DMS79 treated with DMSO at 0.1 percent for 48 hours (cell line): ENCODE measurements at places on chromosomes 11 and 22.

- no peak for DNase-seq
Observed at GRCh38 chr11:67372993-67373647, at the start of gene CLCF1. CLCF1 (minus strand) TSS chr11:67373598; CDS start chr11:67373539, 59 bp downstream.

DNA sequence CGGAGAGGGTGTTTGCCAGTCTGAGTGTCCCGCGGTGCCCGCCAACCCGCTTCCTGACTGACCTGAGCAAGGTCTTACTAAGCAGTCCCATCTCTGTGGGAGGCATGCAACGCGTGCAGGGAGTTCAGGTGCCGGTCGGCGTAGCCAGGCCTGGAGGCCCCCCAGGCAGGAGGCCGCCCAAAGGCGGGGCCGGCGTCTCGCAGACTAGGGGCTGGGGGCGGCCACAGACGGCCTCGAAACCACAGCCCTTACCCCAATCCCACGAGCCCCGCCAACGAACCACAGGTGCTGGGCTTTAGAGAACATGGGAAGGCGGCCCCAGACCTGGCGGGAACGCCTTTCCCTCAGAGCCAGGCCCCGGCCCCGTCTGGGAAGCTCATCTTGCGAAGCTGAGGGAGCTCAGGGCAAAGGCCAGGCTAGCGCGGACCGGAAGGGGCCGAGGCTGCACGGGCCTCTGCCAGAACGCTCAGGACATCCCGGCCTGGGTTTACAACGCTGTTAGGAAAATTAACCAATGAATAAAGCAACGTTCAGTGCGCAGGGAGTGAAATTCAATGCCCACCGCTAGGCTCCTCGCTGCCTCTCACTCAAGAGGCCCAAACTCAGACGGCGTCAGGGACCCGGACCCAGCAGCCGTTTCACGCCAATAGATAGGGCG, 2.1 kb upstream of the MTFP1 start:
- DNase-seq, result no peak

- DNase-seq, result no peak
Observed at GRCh38 chr11:4006946-4007680, 87.5 kb upstream of the RRM1 start.

GRCh38 chr11:112280268-112281126, 19.8 kb upstream of the PLET1 start:
- DNase-seq, result peak; percentile 88

- no peak for DNase-seq
Observed at GRCh38 chr11:113240389-113240788, 74.0 kb upstream of the TTC12 start.

- DNase-seq, result peak; percentile 48
Observed at GRCh38 chr22:33921525-33922348, 1.5 kb upstream of the LARGE1 start.

- DNase-seq, result no peak
Observed at GRCh38 chr11:84675396-84676025, 951.6 kb downstream of the DLG2 start.

DNA sequence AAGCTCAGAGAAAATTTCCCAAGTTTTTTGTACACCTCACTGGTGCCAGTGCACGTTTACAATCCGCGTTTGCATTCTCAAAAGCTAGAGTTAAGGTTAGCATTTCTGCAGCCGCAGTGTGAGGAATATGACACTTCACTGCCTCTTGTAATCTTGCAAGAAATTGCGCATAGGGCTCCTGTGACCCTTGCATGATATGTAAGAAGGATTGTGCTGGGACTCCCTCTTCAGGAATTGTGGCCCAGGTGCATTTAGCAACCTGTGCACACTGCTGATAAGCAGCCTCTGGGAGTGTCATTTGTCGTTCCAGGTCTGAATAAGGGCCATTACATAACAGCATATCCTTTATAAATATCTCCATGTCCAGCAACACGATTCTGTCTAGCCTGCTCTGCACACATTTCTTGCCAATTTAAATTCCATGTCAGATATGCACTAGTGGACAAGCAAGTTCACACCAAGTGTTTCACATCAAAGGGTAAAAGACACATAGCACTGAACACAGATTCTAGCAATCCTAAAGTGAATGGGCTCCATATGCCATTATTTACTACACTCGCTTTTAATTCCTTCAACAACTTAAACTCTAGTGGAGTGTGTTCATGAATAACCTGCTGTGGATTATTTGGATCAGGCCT, 69.2 kb upstream of the INCENP start:
- no peak for DNase-seq

- DNase-seq, result peak; percentile 44
Observed at GRCh38 chr11:61477727-61478148, 30.8 kb upstream of the LRRC10B start.

- peak; percentile 20 for DNase-seq
Observed at GRCh38 chr22:38841211-38841610, 2.6 kb downstream of the NPTXR start.

DNA sequence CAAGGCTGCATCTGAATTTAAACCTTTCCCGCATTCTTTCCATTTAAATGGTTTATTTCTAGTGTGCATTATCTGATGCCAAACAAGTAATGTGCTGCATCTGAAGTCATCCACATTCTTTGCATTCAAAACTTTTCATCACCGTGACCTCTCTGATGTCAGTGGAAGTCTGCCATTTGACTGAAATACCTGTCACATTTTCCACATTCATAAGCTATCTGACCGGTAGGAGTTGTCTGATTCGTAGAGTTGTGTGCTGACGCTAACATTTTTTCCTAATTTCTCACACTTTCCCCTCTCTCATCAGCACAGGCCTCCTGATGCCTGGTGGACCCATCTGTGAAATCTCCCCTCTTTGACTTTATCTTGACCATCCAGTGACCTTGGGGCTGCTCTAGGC, 79.9 kb upstream of the BARX2 start:
- DNase-seq, result no peak

- no peak for DNase-seq
Observed at GRCh38 chr11:130533871-130534270, 85.4 kb downstream of the ADAMTS15 start.

DNA sequence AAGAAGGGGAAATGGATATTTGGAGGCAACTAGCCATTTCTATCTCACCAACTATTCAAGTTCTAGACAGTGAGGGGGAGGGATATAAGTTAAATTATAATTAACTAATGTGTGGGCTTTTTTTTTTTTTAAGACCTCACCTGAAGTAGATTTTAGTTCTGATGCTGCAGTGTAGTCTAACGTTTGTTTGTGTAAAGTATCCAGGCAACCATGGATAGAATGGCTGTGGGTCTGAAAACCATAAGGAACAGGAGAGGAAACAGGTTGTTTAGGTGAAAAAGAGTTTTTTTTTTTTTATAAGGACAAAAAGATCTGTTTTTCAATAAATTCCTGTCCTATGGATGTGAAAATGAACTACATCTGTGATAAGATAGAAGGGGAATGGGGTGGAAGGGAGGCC, 262.4 kb upstream of the PLET1 start:
- no peak for DNase-seq

GRCh38 chr22:31954535-31955523, 10.5 kb downstream of the YWHAH start:
- no peak for DNase-seq

DNA sequence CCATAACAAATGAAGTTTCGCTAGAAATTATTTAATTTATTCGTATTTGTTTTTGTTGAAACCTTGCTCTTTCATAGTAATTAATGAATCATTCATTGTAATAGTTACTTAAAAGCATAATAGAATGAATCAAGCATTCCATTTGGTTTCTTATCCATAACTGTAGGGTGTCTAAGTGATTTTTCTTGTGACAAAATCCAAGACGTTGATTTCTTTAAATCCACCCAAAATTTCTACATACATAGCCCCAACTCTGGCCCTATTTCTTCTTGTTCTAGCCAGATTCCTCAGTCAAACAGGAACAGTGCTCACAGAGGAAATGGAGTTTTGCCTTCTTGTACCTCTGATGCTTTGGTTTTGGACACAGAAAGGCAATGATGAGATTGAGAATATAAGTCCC, 25.5 kb downstream of the UBASH3B start:
- no peak for DNase-seq

GRCh38 chr22:27546157-27546935, 255.2 kb downstream of the MN1 start:
- DNase-seq, result no peak

DNA sequence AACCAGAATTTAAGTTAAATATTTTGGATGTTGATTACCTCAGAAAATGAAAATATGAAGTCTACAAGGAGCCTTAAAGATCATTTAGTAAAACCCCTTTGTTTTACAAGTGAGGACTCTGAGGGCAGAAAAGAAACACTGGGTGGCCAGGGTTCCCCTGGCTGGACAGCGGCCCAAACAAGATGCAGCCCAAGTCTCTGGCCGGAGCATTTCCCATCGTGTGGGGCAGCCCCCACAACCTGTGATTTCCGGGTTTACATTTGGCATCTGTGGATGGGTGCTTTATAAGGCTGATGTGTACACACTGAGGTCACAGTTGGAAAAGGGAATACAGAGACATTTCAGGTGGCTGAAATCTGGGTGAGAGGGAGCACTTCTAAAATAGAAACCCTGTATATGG, 28.8 kb upstream of the B3GAT1 start:
- no peak for DNase-seq

DNA sequence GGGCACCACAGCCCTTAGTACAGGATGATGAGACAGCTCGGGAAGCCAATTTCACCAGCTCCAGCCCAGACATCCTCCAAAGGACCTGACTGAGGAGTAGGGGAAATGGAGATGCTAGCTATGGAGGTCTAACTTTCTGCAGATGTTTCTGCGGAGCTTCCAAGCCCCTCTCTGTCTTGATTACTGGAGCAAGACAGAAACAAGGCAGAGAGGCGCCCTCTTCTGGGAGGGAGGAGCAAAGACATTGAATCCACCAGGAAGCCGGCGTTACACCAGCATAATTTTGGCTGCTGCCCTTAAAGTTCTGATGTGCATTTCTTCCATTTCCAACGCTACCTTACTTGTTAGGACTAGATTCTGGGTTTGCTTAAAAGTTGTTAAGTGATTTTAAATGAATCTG, 107.3 kb upstream of the HSD17B12 start:
- no peak for DNase-seq

DNA sequence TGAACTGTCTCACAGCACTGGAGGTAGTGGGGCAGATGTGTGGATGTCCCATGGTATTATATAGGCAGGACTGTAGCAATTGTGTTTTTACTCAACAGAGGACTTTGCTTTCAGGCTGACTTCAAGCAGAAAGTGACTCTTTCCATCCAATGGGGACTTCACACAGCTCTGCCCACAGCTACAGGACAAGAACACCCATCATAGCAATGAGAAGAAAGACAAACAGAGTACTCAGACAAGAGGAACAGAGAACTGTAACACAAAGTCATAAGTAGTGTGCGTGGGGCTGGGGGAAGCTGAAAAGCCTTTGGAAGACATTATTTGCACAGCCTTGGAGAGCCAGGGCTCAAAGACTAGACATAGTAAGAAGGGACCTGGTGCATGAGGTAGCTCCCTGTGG, 70.3 kb downstream of the CCDC81 start:
- no peak for DNase-seq

DNA sequence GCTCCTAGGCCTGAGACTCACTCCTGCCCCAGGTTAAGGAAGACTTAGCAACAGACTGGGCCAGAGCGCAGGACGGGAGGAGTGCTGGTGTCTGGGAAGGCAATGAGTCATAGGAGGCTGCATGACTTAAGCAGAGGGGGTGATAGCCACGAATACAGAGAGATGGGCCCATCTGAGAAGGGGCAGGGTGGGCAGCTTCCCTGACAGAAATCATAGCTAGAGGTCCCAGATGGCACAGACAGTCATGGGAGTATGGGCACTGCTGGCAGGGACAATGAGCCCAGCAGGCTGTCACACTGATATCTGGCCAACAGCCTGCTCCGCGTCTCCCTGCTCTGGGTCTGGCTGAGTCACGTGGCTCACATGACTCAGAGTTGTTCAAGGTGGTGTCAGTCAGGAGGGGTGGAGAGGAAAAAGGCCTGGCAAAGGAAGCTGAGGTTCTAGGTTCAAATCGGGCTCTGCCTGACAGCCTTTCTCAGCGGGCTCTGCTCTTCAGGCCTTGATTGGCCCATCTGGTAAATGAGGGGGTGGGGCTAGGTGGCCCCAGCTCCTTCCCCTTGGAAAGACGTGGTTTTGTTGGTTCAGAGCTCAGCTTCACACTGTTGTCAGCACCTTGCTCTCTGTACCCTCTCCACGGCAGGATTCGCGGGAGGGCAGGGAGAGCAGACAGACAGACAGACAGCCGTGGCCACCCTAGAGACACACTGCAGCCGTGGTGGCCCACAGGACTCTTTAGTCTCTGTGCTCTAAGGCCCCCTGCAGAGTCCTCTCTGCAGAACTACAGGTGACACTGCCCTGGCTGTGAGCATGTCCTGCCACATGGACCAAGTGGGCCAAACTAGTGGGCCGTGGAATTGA, 47.8 kb downstream of the DBX1 start:
- DNase-seq, result no peak

GRCh38 chr11:16081382-16082094, 274.8 kb downstream of the SOX6 start:
- no peak for DNase-seq

DNA sequence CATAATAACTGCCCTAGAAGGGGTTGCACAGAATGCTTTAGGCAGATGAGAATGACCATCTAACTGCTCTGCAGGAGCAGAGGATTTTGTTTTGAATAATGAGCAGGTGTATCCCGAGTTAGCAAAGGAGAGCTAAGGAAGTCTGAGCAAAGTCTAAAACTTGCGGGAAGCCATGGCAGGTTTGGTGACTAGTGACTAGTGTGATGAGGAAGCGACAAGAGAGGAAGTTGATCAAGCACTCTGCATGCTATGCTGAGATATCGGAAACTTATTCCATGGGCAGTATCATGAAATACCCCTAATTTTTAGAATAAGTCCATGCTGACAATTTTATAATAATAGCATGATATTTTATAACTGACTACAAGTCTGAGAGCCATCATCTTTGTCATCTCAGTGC, 12.9 kb downstream of the OLFML1 start:
- no peak for DNase-seq

- no peak for DNase-seq
Observed at GRCh38 chr11:20008190-20008870, 151.9 kb downstream of the DBX1 start.

GRCh38 chr22:23598805-23599518, 18.9 kb upstream of the IGLL1 start:
- no peak for DNase-seq

DNA sequence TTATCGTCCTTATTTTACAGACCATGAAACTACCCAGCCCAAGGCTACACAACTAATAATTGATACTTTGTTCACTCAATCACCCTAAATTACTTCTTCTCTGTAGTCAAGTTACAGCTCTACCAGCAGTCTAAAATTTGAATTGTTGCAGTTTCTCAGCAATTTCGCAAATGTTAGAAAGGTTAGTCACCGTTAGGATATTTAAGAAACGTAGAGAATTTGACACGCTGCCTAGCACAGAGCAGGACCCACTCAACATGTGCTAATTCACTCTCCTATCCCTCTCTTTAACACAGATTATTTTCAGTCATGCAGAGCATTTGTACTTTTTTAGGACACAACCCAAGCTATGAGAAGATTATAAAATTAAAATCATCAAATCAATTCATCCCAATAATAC, 771.1 kb upstream of the LUZP2 start:
- DNase-seq, result no peak
